A673 (cell line): ENCODE measurements at places on chromosomes 3 and 15.

GRCh38 chr3:48919215-48920138, 835 bp downstream of the ARIH2 start:
- peak; percentile 64 for DNase-seq

DNA sequence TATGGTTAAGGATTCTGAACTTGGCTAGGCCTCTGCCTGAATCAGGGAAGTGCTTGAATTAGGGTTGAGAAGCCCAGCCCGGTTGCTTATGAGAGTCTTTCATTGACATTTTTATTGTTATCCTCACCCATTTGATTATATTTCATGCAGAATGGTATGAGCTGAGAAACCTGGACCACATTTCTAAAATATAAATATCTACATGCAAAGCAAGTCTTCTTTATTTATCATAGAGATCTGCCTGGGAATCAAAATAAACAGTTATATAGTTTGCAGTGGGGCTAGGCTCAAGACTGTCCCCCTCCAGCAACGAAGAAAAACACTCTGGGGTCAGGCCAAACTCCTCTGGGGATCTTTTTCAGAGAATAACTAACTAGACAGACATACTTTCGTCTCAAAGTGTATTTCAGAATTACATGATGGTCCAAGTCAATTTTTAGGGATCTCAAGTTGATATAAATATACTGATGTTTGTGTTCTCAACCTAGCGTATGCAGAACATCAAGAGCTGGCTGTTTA, 675.4 kb upstream of the NR2F2 start:
- no peak for DNase-seq

GRCh38 chr3:119289404-119289770, 4.8 kb upstream of the ARHGAP31 start:
- DNase-seq = no peak

DNA sequence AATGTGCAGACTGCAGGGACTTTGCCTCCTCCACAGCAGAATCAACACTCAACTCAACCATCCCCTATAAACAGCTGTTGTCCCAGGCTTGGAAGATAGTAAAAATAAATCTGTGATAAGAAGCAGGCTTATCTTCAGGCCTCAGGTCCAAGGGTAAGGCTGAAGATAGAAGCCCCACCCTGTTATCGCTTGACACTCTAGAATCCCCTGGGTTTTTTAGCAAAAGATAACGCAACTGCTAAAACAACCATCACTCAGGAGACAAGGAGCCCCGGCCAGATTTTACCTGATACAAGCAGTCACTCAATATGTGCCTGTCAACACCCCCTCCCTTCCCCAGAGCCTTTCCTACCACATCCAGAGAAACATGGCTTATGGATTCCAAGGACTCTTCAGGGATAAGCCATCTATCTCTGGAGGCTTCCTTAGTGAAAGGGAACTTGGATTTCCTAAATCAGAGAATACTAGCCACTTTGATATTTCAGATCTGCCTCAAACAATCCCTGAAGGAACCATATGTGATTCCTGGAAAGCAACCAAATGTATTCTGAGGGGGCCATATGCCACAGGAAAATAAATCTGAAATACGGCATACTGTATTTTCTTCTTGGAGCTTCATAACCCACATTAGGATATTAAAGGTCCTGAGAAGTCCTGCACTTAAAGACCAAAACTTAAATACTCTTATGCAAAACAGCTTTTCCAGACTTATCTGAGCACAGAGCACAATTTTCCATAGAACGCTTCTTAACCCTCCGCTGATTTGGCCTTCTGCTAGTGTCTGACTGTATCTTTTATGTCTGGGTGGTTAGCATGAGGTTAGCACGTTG, 60.4 kb downstream of the LYZL4 start:
- DNase-seq = no peak

- DNase-seq = no peak
These were observed 21.4 kb upstream of the GPR171 start for GRCh38 chr3:151224268-151224866.

DNA sequence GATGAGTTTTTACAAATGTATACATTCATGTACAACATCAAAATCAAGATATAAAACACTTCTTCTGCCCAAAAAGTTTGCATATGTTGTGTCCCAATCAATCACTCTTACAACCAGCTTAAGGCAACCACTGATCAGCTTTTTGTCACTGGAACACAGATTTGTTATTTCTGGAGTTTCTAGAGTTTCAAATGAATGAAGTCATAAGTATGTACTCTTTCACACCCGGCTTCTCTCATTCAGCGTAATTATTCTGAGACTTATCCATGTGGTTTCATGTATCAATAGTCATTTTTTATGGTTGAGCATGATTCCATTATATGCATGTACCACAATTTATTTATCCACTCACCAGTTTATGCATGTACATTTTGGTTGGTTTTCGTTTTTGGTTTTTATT, 53.0 kb upstream of the CORO2B start:
- DNase-seq = no peak

GRCh38 chr3:128432971-128433836, 33.5 kb downstream of the DNAJB8 start:
- DNase-seq = no peak

- DNase-seq = no peak
These were observed 204.0 kb downstream of the VPS13C start for GRCh38 chr15:61856295-61856694.

DNA sequence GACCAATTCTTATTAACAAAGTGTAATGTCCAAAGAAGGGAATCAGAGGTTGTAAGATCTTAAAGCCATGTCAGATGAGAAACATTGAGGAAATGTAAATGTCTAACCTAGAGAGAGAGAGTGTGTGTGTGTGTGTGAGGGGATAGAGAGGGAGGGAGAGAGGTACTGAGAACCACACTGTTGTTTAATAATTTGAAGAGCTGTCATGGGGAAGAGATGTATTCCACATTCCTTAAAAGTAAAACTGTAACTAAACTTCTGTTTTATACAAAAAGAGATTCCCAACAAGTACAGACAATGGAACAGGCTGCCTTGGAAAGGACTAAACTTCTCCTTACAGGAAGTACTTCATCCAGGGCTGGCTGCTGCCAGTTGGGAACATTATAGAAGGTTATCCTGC, 68.9 kb upstream of the BOC start:
- no peak for DNase-seq

- DNase-seq = no peak
These were observed 2.1 kb downstream of the ALDH1A3 start for GRCh38 chr15:100881573-100882336.

- no peak for DNase-seq
These were observed 150.3 kb upstream of the MCTP2 start for GRCh38 chr15:94080989-94081605.

DNA sequence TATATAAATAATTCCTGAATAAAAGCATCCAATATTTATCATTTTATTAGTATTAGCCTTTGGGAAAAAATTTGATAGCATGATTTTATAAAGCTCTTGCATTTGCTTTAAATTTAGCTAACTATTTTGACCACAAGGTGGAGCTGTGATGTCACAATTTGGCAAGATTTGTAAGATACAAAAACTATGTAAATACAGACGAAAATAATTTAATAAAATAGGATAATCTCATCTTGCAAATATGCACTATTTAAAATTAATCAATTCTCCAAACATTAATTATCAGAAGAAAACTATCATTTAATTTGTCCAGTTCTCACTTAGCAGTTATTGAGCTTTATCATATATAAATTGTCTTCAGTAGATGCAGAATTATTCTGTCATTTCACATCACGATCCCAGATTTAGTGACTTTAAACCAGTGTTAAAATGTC, 95.4 kb downstream of the PLOD2 start:
- DNase-seq = peak; percentile 75

DNA sequence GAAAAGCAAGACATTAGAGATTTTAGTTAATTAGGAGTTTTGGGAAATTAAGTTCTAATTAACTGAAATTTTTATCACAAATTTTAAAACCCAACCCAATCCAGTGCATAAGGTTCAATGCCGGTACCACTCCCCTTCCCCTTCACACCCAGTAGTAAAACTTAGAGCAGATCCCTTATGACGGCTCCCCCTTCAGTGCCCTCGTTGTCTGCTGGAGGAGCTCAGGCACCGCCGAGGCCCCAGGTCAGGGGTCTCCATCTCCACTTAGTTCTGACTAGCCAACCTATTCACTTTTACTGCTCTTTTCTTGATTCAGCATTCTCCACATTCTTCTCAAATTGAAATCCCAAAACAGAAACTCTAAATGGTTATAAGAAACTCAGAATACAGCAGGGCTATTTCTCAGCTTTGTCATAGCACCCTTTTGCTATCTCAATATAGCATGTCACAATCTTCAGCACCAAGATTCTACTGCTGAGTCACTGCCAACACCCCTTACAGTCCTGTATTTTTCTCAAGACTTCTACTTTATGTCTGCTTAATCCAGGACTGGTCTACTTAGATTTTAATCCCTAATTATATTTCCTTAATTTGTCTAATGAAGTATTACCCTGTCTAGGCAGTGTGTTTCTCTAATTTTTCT, 39.8 kb downstream of the TUBGCP4 start:
- DNase-seq = no peak

GRCh38 chr3:13673207-13673606, 124.3 kb downstream of the FBLN2 start:
- DNase-seq = no peak

GRCh38 chr3:157393113-157393512, 43.5 kb upstream of the PTX3 start:
- no peak for DNase-seq

DNA sequence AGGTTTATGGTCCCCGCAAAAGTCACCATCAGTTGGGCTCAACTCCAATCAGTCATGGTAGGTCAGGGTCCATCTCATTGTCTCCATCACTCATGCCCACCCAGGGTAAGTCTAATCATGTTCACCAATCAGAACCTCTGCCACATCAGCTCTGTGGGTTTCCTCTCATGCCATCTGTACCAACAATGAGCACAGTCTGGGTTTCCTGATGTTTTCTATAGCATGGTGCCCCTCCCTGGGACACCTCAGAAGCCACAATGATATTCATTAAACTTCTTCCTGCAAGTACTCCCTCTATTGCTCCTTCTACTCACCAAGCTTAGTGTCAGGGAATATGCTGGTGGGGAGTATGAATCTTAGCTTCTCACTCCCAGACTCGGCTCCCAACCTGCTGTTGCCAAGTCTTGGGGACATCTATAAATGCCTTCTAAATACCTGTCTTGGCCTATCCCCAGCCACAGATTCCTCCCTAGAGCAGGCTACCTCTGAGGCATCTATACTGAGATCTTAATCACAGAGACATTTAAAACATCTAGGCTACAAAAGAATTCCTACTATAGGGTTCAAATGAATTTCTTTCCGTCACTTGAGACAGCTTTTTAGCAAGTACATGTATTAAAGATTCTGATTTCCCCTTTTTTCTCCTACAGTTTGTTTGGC, 5.0 kb upstream of the CCR2 start:
- DNase-seq = no peak

DNA sequence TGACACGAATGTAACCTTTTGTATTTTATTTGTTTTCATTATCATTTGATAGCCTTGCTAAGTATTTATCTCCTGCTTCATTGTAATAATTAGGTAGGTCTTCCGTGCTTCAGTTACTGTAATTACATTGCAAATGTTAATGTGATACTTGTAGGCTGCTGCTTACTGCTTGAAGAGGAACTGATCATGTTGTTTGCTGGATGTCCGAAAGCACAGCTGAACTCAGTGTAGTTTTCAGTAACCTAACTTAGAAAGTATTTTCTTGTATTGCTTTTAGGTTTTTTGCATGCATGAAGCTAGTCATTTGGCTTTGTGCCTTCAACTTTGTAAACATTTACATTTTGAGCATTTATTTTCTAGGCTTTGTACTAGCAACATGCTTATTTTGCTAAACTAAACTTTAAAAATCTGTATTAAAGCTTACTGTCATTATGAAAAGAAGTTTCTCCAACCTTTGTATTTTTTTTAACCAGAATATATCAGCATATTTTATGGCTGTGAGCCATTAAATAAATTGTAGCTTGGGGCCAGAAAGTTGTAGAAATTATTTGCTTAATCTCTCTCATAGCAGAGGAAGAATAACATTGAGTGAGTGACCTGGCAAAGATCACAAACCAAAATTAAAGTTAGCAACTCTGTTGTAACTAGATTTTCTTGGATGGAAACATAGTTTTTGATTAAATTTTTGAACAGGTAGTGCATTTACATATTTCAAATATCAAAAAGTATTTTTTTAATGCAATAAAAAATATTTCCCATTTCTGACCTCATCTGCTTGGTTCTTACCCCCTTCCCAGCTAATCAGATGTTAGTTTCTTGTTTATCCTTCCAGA, 30.7 kb downstream of the SACM1L start:
- DNase-seq = no peak

GRCh38 chr15:93527374-93528050, 438.5 kb upstream of the RGMA start:
- DNase-seq = no peak

DNA sequence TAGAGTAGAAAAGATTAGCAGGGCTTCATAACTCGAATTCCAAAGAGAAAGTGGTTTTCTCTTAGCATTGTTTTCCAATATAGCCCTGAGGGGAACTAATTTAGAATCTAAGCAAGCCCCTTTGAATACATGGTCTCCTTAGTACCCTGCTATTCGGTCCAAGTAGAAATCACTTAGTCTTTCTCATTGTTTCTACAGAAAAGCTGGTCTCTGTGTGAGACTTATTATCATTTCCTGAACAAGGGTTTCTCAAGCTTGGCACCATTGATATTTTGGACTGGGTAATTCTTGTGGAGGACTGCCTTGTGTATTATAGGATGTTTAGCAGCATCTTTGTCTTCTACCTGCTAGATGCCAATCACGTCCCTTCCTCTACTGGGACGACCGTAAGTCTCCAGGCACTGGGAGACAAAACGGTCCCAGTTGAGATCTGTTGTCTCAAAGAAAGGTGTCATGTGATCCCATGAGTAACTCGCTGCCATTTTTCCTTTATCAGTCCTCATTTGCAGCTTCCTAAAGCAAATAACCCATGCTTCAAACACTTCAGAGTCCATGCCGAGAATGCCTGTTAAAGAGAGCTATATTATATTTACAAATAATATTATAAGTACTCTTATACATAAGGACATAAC, 230.7 kb upstream of the SLCO3A1 start:
- peak; percentile 60 for DNase-seq

DNA sequence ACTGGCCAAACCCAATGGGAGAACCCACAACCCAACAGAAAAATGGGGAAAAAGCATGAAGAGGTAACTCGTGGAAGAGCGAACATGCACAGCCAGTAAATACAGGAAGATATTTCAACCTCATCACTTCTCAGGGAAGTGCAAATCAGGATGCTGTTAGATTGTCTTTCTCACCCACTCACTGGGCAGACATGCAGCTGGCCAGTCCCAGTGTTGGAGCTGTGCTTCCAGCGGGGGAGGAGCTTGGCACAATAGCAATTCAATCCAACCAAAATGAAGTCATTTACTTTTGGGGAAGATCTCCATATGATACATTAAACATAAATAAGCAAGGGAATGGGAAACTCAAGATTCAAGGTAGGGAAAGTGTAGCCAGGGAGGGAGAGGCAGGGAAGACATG, 12.1 kb downstream of the WNT7A start:
- DNase-seq = no peak

- no peak for DNase-seq
These were observed 51.0 kb upstream of the EIF1B start for GRCh38 chr3:40258555-40258954.

DNA sequence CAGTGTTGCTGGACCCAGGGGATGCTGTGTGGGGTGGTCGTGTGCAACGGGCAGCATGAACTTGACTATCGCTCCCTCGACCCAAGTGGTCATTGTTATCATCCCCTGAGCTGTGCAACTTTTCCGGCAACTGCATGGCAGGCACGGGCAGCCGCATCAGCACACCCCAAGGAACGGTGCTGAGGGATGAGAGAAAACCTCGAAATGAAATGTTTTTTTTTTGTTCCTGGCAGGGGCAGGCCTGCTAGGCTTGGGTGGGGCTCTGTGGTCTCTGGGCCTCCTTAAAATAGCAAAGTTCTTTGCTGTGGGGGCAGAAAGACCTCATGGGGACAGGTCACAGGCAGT, 51.4 kb downstream of the CORO2B start:
- DNase-seq = no peak

- no peak for DNase-seq
These were observed 411.9 kb upstream of the CCDC54 start for GRCh38 chr3:106965307-106965706.
